ENCODE measurements at places on chromosomes 2 and 18.

DNA sequence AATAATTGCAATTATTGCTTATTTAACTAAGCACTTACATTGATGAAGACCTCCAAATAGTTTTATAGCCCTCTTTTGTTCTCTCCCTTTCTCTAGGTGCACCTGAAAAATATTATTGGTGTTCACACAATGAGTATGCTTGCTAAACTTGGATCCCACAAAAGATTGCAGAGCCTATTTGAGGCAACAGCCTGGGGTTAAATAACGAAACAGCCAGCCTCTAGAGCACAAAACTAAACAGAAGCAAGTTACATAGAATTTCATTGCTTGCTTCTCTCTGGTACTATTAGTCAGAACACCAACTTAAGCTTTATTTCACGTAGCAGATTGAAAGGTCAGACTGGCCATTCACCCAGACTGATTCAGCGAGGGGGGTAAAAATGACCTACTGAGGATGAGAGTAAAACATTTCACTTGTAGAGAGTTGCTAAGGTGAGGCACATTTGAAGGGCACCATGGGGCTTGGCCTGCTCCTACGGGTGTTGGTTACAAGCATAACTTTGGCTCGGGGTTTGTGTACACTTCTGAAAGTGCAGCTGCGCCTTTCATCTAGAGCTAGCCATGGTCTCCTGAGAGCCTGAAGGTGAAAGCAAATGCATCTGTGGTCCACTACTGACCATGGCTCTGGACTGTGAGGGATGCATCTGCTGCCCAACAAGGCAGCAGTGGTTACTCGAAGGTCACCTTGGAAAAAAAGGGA, 225.1 kb upstream of the LRRTM1 start:
- DNase-seq = no peak

- no peak for DNase-seq
Observed at GRCh38 chr2:207505728-207506127, 24.0 kb upstream of the CREB1 start.

GRCh38 chr2:15649561-15650255, 58.0 kb downstream of the DDX1 start:
- no peak for DNase-seq

DNA sequence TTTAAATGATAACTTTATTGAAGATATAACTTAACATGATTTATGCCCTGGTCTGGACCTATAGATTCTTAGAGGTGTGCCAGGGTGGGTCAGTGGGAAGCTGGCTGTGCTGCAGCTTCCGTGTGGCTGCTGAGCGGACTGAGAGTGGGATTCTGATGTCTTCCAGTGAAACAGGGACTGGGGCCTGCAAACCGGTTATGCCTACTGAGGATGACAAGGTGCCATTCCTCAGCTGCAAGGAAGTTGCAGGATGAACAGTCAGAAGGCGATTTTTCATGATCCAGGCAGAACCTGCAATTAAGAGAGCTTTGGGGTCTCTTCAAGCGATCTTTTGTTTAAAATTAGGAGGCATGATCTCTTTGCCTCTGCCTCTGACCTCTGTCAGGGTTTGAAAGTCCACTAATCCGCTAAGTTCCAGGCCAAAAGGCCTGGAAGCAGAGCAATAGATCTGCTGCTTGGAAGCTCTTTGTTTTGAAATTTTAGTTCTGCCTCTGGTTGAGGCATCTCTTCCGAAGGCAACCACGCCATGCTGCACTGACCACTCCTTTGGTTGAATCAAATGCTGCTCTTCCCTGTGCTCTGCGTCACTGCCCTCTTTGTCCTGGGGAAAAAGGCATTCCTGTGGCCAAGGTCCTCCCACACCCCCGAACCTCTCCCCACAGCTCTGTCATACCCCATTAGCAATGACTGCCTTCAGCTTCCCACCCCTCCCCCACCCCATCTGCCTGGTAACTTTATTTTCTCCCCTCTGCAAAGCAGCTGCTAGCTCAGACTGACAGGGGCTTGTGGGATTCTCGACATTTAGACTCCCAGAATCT, 2.0 kb downstream of the TMEM169 start:
- no peak for DNase-seq

DNA sequence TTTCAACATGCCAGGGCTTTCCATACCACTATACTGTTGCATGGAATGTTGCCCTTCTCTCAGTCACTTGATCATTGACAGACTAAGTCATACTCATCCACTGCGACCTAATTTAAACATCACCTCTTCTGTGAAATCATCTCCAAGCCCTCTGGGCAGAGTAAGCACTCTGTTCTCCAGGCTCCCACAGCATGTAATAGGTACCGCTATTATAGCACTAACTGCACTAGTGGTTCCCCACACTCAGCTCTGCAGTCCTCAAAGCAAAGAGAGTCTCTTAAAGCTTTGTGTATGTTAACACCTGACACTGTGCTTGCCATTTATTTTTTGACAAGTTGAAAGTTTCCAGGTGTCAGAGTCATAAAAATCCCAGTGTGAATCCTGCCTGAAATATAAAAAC, 947.2 kb downstream of the ERBB4 start:
- DNase-seq = no peak

DNA sequence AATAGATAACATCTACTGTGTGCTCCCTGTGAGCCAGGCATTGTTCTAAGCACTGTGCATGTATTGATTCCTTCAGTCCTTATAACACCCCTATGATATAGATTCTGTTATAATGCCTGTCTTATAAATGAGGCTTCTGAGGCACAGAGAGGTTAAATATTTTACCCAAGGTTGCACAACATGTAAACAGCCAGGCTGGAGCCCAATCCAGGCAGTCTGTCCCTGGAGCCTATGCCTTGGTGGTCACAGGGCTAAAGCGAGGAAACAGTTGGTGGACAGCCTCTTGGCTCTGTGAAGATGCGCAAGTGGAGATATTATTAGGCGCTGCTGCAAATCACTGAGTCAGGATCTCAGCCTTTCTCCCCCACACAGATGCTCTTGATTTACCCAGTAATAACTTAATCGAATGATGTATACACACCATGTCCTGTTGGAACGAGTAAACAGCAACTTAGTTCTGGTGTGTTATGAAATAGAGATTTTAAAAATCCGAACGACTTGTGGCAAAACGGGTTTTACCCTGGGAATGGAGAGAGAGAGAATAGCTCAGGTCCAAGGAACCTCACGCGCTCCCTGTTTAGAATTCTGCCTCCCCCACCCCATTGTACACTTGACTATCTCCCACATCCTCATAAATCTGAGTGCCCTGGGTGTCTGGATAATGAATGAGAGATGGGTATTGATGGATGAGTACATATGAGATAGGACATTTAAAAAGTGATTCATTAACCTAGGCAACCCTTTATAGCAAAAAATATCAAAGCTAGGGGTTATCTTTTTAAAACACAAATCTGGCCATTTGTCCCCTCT, 231.9 kb downstream of the BCL2 start:
- peak; percentile 33 for DNase-seq

- no peak for DNase-seq
Observed at GRCh38 chr18:54191352-54191751, 33.1 kb downstream of the MBD2 start.

DNA sequence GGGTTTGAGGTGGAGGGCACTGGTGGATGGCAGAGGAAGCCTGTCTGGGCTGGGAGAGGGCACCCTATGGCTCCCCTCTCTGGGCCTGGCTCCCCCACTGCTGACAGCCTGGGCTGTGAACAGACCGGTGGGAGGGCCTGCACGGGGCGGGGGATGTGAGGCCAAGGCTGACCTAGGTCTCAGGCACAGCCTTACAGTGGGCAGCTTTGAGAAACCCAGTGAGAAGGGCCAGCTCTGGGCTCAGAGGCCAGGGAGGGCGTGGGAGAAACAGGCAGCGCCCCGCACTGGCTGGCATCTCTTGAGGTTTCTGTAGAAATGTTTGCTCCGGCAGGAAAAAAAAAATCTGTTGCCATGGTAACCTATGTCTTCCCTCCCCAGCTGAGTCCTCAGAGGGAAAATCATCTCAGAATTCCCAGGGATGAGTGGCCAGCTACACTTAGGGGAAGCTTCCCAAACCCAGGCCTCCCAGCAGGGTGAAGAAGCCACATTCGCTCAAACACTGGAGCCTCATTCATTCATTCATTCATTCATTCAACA, 71.7 kb upstream of the TAF1B start:
- no peak for DNase-seq

DNA sequence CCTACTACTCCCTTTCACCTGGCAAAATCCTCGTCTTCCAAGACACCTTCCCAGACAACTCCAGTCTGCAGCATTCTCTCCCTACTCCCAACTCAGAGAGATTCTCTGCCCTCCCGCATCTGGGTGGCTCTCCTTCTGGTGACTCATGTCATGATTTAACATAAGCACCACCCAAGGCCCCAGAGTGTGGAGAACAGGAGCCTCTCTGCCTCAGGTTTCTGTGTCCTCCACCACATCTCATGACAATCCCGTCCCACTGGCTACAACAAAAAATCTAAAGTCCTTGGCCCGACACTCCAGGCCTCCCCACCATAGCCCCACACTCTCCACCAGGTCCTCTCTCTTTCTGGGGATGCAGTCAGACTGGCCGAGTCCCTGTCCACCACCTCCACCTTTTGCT, 197.1 kb downstream of the BCL11A start:
- DNase-seq = no peak

- no peak for DNase-seq
Observed at GRCh38 chr2:212906620-212907019, 244.8 kb downstream of the IKZF2 start.

GRCh38 chr2:9830685-9831410, 12.4 kb upstream of the TAF1B start:
- DNase-seq = no peak

DNA sequence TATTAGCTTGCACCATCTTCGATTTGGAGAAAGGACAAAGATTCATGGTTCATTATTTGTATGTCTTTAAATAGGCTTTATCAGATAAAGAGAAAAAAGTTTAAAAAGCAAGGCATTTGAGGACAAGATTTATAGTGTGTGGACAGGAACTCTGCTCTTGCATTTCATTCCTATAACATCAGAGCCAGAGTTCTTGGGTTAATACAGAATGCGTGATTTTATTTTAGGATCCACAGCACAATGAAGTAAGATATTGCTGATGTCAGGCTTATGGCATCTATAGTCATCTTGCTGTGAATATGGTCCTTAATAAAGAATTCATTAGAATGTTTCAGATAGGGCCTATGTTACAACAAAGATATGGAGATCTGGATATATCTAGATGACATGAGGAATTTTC, 19.7 kb downstream of the RASGRP3 start:
- DNase-seq = no peak

GRCh38 chr18:44508474-44508873, 172.2 kb upstream of the SETBP1 start:
- DNase-seq = no peak

- no peak for DNase-seq
Observed at GRCh38 chr2:170408461-170409163, 230.7 kb downstream of the MYO3B start.

DNA sequence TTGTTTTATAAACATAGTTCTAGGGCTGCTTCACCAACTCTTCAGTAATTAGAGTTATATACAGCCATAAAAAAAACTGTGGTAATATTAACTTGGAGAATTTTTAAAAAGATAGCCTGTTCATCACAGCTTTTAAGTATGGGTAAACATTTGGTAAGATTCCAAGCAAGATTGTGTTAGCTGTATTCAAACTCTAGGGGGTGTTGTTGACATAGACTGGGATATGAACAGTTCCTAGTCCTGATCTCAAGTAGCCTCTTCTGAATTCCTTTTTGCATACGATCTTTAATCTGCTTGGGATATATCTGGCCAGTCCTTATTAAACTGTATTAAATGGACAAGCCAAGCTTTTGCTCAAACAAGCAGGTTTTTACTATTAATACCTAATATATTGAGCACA, 13.4 kb downstream of the NOP58 start:
- no peak for DNase-seq

- DNase-seq = no peak
Observed at GRCh38 chr2:143802242-143802641, 673.0 kb downstream of the ARHGAP15 start.

DNA sequence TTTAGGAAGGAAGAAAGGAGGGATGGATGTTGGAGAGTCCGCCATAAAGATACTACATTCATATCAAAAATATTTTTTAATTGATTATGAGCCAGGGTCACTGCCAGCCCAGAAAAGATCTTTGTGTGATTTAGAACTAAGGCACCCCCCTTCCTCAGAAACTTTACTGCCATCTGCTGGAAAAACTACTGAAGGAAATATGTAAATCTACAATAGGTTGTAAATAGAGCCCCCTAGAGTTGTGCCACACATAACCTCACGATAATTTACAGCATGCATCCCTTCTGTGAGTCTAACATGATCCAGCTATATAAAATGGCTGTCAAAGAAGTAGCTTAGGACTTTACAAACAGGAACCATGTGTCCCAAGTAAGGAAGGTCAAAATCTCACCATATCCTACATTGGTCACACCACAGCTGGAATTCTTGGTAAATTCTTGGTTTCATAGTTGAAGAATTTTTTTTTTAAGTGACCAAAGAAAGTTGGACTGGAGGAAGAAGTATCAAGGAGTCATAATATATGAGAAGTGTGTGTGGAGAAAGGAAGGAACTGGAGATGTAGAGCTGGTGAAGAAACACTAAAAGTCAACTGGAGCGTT, 152.5 kb downstream of the CYP26B1 start:
- no peak for DNase-seq

- no peak for DNase-seq
Observed at GRCh38 chr2:26144031-26144430, 28.9 kb upstream of the GAREM2 start.

- DNase-seq = no peak
Observed at GRCh38 chr2:172516299-172516698, 39.6 kb upstream of the PDK1 start.

GRCh38 chr2:203578759-203579643, 43.9 kb upstream of the RAPH1 start:
- DNase-seq = no peak

GRCh38 chr2:69769272-69769671, 27.3 kb downstream of the ANXA4 start:
- no peak for DNase-seq

DNA sequence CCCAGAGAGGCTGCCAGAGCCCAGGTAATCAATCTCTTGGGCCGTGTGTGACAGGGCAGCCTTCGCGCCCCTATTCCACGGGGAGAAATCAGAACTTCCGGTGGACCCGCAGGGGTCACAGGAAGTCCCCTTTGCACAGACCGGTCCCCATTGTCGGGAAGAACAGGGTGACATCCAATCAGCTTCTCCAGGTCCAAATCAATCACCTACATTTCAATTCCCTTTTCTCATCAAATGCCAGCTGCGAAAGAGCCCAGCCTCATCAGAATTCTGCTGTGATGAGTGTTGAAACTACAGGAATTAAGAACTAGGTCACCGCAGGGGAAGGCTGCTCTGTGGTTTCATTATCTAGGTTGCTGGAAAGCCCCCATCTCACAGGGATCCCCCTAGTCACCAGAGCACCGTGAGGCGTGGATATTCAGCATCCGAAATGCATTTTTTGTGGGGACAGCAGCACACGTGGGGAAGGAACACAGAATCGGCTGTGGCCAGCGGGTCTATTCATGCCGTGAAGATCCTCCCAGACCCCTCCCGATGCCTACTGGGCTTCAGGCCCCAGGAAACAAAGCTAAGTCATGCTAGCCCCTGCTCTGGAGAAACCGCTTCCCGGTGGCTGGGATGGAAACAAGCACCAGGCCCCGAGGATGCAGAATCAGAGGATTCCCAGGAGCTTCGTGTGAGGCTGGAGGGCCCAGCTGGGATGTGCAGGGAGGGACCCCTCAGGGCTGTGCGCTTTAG, 193.7 kb upstream of the ID2 start:
- DNase-seq = no peak

GRCh38 chr2:54038835-54039234, 68.0 kb upstream of the PSME4 start:
- DNase-seq = no peak

- no peak for DNase-seq
Observed at GRCh38 chr2:28689771-28690170, 61.9 kb upstream of the PPP1CB start.

GRCh38 chr2:231930593-231931281, 4.5 kb upstream of the NPPC start:
- peak; percentile 69 for DNase-seq

Data from coronary artery (tissue), 2 donors.